Activated naive CD8-positive, alpha-beta T cell treated with anti-CD3 and anti-CD28 coated beads, Interleukin-2, amount 50 U/mL, for 16 hours (primary cell): ENCODE measurements at places on chromosomes 2 and 18.

- DNase-seq = no peak
Observed at GRCh38 chr18:4888251-4889040, 308.6 kb downstream of the AKAIN1 start.

GRCh38 chr2:33146102-33146501 is 199.3 kb downstream of the LTBP1 start:
- no peak for DNase-seq

DNA sequence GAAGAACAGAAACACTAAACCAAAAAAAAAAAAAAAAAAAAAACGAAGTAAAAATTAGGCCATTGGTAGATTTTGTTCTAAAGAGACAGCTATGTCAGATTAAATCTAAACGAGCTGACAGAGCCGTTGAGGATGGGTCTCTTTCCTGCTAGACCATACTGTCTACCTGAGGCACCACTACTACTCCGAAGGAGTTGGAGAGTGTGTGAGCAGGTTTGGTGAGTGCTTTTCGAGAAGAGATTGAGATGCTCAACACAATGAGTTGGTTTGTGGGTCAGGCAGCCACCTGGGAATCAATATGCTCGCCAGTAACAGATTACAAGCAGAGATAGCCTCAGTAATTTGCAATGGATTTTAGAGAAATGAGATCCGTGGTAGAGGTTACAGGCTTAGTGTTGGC is 281.5 kb upstream of the EPAS1 start:
- DNase-seq = no peak

- no peak for DNase-seq
Observed at GRCh38 chr18:79525556-79526467, 130.1 kb downstream of the NFATC1 start.

- DNase-seq = no peak
Observed at GRCh38 chr2:74104839-74105238, 42.9 kb downstream of the BOLA3 start.

GRCh38 chr2:188203776-188204175 is 87.9 kb upstream of the GULP1 start:
- DNase-seq = no peak

- DNase-seq = no peak
Observed at GRCh38 chr18:5574843-5575242, 31.0 kb upstream of the EPB41L3 start.

GRCh38 chr2:57291209-57291608 is 755.4 kb upstream of the VRK2 start:
- no peak for DNase-seq

- DNase-seq = no peak
Observed at GRCh38 chr2:20568501-20569463, 82.1 kb downstream of the HS1BP3 start.

GRCh38 chr18:74381621-74382295 is 66.1 kb downstream of the C18orf63 start:
- no peak for DNase-seq

GRCh38 chr2:129354631-129355030 is 624.8 kb upstream of the RAB6C start:
- DNase-seq = no peak

DNA sequence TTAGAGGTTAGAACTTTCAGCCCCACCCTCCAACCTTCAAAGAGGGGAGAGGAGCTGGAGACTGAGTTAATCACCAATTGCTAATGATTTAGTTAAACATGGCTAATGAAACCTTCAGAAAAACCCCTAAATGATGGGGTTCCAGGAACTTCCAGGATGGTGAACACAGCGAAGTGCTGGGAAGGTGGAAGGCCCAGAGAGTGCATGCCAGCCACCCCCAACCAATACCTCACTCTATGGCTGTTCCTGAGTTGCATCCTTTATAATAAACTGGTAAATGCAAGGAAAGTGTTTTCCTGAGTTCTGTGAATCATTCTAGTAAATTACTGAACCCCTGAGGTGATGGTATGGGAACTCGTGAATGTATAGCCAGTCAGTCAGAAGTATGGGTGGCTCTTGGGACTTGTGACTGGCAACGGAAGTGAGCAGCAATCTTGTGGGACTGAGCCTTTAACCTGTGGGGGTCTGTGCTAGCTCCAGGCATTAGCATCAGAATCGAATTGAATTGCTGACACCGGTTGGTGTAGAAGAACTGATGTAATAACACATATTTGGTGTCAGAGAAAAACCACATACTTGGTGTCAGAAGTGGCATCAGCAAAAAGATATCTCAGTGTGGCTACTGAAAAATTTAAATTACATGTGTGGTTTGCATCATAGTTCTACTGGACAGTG is 37.4 kb downstream of the NPHP1 start:
- no peak for DNase-seq

DNA sequence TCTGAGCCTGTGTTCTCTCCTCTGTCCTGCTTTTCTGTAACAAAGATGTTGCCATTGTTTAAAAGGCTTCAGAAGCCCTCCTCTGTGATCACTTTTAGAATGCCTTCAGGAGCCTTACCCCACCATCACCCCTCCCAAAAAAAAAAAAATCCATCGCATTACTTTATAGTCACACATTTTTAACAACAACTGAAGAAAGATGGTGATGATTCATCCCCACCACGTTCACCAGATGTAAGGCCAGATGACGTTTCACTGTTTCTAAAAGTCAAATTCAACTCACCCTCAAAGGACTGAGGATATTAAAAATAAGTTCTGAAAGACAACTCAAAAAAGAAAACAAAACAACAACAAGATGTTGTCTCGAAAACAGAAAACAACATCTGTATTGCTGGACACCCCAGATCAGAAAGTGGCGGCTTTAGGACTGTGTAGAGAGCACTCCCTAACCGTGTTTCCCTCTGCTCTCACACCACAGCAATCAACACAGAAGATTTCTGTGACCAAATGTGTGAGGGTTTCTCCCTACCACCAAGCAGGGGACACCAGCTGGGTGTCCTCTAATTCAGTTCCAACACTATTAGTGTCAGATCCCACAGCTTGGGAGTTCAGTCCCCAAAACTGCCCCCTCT is 61.9 kb upstream of the CREB1 start:
- DNase-seq = no peak

GRCh38 chr18:61924550-61924949 is 31.7 kb upstream of the RNF152 start:
- DNase-seq = no peak

GRCh38 chr2:119293900-119294299 is 70.3 kb downstream of the STEAP3 start:
- no peak for DNase-seq

GRCh38 chr2:182726473-182726872 is 10.4 kb downstream of the DNAJC10 start:
- DNase-seq = no peak

DNA sequence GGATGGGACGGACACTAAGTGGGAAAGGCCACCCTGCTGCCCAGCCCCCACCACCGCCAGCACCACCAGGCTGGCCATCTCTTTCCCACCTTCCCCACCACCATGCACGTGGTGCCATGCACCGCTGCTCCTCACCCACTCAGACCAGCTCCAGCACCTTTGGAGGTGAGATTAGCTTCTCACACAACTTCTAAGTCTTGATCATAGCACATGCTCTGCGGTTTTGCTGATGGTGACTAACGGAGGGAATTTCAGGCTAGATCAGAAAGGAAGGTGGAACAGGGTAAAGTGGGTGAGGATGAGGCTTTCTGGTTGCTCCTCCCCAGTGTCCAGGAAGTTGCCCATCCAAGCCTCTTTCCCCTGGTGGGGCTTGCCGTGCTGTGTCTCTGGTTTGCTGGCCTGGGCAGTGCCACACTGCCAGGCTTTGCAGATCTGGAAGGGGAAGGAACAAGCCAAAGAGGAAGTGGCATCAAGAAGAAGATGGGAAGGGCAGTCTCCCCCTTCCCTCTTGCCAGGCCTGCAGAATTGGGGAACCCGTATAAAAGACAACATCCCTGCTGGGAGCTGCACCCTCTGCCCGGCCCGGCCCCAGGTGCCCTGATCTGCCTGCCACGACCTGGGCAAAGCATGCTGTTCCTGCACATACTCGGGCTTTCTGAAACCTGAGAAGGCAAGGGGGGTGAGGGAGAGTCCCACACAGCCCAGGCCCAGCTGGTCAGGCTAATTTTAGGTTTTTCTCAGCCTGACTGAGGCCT is 44.3 kb upstream of the CAB39 start:
- no peak for DNase-seq

- DNase-seq = no peak
Observed at GRCh38 chr2:33577668-33578067, 21.4 kb downstream of the FAM98A start.

DNA sequence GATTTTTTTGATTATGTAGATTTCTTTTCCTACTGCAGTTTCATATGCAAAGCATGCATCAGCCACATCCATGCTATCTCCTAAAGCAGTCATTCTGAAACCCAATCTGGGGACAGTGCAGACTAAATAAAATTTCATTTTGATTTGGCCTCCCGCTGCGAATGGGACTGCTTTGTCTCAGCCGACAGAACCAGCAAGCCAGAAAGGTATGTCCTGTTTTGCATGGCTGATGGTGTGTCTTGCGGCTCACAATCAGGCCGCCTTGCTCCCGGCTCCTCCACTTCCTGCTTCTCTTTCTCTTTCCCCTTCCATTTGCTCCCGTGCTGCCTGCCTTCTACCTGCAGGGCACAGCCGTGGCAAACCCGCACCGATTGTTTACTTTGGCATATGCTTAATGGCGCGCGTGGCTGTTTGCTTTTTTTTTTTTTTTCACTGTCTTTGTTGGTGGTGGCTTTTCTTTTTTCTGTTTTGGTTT is 419.6 kb upstream of the POU3F3 start:
- no peak for DNase-seq

DNA sequence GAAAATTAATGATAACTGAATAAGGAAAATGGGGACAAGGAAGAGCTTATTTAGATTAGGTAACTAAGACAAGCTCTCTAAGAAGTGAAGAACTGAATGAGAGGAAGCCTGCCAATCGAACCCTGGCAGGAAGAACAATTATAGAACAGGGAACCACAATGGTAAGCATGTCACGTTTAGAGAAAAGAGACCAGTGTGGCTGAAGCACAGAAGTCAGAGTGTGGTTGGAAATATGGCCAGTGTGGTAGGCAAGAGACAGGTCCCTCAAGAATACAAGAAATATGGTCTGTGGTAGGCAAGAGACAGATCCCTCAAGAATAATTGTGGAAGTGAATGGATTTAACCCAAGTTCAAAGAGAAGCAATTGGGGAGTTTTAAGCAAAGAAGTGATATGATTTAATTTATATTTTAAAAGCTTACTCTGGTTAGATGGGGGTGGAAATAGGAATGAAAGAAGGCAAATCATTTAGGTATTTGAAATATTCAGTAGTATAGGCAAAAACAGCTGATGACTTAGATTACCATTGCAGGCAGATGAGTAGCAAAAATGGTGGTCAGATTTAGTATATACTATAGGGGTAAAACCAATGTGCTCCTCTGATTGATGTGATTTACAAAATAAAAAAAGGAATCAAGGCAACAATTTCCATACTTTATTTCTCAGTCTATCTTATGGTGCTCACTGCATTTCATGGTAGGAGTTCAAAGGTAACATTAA is 38.8 kb upstream of the ERMN start:
- DNase-seq = no peak

GRCh38 chr2:195322324-195322723 is 334.7 kb upstream of the SLC39A10 start:
- DNase-seq = no peak

DNA sequence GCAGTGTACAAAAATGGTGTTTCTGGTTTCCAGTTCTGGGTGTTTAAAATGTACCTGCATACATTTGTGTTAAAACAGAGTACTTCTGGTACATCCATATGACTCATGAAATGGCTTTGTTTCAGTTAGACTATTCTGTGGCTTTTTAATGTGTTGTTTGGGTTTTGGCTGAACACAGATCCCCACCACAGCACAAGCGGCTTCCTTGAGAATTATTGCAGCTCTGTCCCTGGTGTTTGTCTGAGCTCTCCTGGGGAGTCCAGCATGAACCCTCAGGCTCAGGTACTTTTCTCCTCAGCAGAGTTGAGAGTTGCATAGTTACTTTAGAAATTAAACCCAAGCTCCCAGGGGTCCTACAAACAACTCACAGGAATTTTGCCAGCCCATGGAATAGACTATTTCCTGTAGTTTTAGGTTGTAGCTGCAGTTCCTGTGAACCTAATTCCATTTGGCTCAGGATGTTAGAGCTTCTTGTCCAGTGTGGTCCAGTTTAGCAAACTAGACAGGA is 64.8 kb upstream of the EML6 start:
- DNase-seq = no peak

DNA sequence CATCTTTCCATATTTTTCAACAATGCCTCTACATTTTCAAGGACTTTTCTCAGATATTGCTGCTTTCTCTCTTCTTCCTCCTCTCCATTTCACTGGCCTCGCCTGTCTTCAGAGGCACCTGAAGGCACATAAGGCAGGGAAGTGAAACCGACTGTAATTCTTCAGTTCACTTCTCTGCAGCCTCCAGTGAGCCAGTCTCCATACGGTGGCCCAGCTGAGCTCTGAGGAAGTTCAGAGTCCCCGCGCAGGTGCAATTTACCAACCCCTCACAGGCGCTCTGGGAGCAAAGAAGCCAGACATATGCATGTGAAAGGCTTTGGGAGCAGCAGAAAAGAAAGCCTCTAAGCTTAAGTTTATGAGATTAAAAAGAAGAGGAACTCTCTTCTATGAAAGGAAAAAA is 12.4 kb downstream of the KLHL14 start:
- no peak for DNase-seq

- no peak for DNase-seq
Observed at GRCh38 chr2:390959-391358, 103.1 kb upstream of the ALKAL2 start.

DNA sequence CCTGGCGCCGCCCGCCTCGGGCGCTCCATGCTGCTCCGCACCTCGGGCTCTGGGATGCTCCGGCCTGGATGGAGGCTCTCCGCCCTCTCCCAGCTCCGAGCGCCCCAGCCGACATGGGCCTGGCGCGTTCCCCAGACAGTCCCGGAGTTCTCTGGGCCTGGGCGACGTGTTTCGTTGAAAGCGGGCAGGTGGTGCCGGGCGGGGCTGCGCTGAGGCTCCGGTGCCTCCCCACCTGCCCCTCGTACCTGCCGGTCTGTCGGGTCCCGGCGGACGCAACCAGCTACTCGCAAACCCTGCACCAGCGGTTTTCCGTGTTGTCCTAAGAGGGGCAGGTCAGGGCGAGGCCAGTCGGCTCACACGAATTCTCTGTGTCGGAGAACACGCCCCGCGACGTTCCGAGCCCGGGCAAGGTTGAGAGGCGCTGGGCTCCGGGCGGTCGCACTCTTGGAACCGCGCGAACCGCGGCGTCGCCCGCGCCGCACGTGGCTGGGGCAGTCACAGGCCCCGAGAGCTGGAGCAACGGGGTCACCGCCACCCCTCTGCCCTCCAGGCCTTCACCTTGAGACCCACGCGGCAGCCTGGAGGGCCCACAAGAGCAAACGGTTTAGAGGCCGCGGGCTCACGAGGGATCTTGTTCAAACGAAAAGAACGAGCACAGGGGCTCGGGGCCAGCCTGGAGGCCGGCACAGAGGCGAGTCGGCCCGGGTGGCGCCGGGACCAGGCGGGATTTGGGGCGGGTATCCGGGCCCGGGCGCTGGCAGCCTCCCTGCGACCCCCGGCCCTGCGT is 4.2 kb upstream of the SIX2 start:
- no peak for DNase-seq

- DNase-seq = no peak
Observed at GRCh38 chr2:73488079-73488478, 102.4 kb downstream of the ALMS1 start.

- DNase-seq = no peak
Observed at GRCh38 chr18:29226213-29226612, 1049.3 kb upstream of the CDH2 start.

GRCh38 chr2:146806364-146807005 is 1038.3 kb upstream of the ACVR2A start:
- no peak for DNase-seq

GRCh38 chr2:54520687-54521086 is 64.6 kb downstream of the SPTBN1 start:
- no peak for DNase-seq
